Stimulated activated effector memory CD8-positive, alpha-beta T cell treated with anti-CD3 and anti-CD28 coated beads, Interleukin-12 subunit alpha, Interleukin-12 subunit beta, amount 100 ng/mL, for 72 hours (primary cell): ENCODE measurements at places on chromosomes 3 and 15.

- DNase-seq = peak; percentile 87
These were observed 2.1 kb downstream of the ALCAM start for GRCh38 chr3:105368566-105369499.

GRCh38 chr3:158713094-158713499, 19.2 kb downstream of the RARRES1 start:
- DNase-seq = no peak

GRCh38 chr3:66531256-66531655, 30.4 kb upstream of the LRIG1 start:
- no peak for DNase-seq

- DNase-seq = no peak
These were observed 95.9 kb downstream of the SEMA5B start for GRCh38 chr3:122931636-122932035.

DNA sequence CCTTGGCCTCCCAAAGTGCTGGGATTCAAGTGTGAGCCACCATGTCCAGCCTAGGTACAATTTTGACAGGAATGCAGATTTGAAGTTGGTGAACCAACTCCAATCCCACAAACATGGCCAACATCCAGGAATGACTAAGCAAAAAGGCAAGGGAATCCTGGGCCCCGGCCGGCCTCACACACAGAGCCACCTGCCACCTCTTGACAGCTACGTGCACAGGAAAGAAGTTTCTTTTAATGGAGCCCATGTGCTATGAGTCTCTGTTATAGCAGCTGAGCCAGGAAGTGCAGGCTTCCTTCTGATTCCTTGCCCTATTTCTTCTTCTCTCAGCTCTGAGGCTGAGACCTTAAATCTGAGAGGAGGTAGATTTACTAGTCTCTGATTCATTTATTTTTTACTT, 8.8 kb downstream of the TMEM40 start:
- no peak for DNase-seq
